ENCODE measurements at places on chromosomes 3 and 15.

DNA sequence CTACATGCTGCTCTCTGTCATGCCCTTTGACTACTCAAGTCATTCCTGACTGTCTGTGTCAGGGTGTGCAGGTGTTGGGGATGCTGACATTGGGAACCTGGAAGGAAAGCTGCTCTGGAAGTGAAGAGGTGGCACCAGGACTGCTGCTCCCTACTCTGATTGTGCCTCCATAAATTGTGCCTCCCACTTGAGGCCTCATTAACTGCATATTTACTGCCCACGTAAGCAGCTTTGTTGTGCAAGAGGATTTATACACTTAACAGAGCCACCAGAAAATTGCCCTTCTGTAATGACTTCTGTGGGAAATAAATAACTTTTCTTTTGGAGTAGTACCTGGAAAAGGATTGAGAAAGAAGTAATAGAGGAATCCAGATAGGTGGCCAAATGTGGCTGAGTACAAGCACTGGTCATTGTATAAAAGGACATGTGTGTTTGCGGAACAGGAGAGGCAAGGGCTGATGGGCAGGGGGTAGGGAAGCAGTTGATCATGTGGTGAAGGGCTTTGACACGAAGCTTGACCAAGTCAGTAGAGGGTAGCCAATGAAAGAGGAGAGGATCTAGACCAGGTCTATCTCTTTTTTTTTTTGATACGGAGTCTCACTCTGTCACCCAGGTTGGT, 24.8 kb downstream of the IL20RB start:
- no peak for DNase-seq

DNA sequence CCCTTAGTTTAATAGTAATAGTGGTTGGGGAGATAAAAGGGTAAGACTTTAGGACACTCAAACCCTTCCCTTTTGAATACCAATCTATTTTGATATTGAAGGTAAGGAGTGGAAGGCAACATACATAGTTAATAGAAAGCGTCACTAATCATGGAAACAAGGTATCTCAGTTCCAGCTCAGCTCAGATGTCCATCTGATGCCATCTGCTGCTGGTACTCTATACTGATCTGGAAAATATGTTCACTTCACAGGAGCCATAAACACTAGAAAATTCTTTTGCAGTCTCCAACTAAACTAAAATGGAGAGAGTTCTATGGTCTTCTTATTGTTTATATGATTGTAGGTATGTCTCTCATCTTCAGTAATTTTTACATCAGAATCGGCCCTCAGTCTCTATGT, 1777.1 kb downstream of the OTOL1 start:
- DNase-seq: no peak

- peak; percentile 50 for DNase-seq
Measured at GRCh38 chr15:100918690-100919480, at the start of gene LRRK1. Gene LRRK1, plus strand, starts transcription at chr15:100919357. Its CDS starts 5,276 bp downstream, at chr15:100924633.

- peak; percentile 71 for DNase-seq
Measured at GRCh38 chr3:29503958-29504357, 223.1 kb downstream of the RBMS3 start.

DNA sequence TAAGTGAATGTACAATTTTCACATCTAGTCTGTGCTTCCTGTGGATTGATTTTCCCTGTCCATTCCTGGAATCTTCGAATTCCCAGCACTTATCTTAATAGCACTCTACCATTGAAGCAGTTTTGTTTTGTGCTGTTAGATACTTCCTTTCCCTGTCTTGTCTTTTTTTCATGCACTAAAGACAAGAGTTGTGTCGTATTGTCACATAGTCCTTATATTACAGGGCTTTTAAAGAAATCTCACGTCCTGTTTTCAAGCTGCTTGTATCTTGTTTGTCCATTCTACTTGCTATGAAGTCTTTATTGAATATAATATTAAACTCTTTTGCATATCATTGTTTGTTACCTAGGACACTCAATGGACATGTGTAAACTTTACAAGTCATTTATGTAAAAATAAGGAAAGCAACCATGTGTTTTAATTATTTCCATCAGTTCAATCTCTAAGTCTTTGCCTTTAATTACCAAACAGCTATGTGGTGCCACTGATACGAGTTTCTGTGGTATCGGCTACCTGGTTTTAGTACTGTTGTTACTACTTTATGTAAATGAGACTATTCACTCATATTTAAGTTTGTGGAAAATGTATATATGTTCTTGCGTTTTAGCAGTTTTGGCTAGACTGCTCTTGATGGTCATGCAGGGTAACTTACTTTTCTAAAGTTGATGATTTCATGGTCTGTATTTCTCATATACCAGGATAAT, 10.3 kb downstream of the PIK3CA start:
- DNase-seq: no peak

DNA sequence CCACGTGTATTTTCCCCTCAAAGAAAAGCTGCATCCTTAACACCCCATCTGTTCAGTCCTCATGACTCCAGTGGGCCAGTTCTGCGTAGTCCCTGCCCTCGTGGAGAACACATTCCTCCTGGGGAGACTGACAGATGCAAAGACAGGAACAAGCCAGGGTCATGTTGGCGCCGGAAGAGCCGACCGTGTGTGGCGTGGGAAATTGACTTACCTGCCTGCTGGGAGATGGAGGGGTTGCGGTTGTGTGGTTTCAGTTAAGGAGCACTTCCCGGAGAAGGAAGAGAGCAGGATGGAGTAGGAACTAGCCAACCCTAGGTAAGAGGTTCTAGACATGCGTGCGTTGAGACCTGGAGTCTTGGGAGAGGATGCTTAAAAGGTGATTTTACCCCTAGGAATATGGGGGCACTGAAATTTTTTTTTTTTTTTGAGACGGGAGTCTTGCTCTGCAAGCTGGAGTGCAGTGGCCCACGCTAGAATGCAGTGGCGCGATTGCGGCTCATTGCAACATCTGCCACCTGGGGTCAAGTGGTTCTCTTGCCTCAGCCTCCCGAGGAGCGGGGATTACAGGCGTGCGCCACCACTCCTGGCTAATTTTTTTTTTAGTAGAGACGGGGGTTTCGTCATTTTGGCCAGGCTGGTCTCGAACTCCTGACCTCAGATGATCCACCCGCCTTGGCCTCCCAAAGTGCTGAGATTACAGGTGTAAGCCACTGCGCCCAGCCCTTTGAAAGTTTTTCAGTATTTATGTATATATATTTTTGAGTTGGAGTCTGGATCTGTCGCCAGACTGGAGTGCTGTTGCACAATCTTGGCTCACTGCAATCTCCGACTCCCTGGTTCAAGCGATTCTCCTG, 1.4 kb downstream of the VHL start:
- DNase-seq: peak; percentile 29

GRCh38 chr3:40994611-40995010, 204.7 kb upstream of the CTNNB1 start:
- no peak for DNase-seq

DNA sequence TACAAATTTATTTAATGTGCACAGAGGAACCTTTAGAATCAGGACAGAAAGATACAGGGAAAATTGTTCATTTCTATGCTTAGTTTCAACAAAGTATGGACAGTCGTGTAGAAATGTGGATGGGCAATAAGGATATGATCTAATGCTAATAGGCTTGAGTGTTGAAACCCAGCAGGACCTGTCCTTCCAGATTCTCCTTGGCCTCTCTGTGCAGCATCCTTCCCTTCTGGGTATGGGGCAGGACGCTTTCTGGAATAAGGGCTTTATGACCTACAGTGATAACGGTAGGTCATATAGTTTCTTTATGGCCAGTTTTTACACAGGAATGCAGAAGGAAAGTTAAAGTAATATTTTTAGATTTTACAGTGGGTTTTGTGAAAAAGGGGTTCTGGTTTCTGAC, 698.1 kb downstream of the SI start:
- DNase-seq: no peak

GRCh38 chr3:16066975-16067374, 107.5 kb upstream of the GALNT15 start:
- DNase-seq: peak; percentile 82

DNA sequence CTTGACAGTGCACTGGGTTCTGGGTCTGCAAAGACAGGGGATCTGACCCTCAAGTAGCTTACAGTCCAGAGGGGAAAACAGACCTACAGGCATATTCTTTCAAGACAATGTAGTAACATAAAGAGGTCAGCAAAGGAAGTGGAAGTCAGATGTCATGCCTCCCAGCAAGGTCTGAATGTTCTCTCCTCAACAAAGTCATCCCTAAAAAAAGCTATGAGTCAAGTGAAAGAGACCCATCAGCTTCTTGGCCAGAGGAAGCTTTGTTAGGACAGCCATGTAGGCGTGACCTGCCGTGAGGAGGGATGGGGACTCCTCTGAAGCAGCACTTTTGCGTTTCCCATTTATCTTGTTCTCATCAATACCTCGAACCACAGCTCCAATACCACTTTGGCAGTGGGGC, 331.6 kb upstream of the NR2F2 start:
- no peak for DNase-seq

DNA sequence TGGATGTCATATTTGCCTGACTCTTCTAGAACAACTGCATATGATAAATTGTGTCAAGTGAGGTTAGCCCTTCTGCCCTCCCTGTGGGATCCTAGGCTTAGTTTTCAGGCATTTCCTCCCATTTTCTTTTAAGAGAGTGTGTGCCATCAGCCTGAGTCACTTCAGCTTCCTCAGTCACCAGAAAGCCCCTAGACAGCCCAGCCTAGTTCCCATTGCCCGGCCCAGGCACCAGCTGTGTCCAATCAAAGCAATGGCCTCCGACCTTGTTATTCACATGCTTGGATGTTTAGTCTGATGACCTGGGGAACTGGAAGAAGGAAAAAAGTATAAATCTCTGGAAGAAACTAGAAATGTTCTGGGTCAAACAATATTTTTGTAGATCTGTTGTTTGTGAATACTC, 221.9 kb upstream of the LRIG1 start:
- DNase-seq: peak; percentile 84

- DNase-seq: no peak
Measured at GRCh38 chr3:187150599-187150998, 11.3 kb upstream of the RPL39L start.

DNA sequence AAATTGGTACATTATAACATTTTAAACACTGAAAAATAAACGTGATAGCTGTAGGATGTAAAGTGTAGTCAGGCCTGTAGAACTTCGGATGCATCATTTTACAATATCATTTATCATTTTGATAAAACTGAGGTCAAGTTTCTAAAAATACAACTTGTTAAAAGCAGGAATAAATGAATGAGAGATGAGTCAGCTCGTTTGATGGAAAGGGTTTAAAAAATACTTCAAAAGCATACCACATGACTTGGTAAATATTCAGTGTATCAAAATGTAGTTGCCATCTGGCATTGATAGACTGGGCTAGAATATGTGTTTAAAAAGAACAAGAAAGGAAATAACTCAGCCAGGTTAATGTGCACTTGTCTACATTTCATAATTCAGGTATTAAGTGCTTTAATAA, 357.0 kb downstream of the TIGIT start:
- peak; percentile 80 for DNase-seq

GRCh38 chr3:141996437-141996836, 120.0 kb downstream of the ATP1B3 start:
- no peak for DNase-seq

DNA sequence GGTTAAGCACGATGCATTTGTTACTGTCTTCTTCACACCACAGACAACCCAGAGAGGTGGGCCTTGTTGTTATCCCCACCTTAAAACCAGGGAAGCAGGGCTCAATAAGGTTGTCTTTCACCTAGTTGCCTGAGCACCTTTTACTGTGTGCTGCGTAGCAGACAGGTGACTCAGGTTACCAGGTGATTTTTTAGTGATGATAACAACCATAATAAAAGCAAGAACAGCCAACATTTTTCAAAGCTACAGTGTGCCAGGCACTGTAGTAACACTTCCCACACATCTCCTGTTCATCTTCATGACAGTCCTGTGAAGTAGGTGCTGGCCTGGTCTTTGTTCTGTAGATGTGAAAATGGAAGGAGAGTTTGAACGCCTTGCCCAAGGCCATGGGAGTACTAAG, 132.2 kb downstream of the SLC25A26 start:
- no peak for DNase-seq

DNA sequence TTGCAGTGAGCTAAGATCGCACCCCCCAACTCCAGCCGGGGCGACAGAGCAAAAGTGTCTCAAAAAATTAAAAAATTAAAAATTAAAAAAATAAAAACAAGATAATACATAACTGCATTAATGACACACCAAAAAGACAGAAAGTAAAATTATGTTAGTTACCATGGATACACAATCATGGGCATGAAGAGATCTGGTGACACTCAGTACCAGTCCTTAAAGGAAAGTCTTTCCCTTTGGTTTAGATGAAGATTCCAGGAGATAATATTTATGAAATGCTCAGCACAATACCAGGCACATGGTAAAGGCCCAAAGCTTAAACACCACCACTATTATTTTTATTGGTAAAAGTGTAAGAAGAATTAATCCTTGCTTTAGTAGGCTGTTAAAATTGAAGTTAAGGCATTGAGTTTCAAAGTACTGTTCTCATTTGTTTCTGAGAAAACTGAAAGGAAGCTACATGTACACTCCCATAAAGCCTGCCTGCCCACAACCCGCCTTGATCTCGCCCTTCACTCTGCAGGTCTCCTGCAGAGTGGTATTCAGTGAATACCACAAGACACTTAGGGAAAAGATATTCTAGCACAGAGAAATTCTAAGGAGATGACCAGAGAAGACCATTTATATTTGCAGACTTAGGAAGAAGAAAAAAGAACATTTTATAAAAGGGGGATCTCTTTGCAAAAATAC, 52.3 kb downstream of the SUCLG2 start:
- no peak for DNase-seq

DNA sequence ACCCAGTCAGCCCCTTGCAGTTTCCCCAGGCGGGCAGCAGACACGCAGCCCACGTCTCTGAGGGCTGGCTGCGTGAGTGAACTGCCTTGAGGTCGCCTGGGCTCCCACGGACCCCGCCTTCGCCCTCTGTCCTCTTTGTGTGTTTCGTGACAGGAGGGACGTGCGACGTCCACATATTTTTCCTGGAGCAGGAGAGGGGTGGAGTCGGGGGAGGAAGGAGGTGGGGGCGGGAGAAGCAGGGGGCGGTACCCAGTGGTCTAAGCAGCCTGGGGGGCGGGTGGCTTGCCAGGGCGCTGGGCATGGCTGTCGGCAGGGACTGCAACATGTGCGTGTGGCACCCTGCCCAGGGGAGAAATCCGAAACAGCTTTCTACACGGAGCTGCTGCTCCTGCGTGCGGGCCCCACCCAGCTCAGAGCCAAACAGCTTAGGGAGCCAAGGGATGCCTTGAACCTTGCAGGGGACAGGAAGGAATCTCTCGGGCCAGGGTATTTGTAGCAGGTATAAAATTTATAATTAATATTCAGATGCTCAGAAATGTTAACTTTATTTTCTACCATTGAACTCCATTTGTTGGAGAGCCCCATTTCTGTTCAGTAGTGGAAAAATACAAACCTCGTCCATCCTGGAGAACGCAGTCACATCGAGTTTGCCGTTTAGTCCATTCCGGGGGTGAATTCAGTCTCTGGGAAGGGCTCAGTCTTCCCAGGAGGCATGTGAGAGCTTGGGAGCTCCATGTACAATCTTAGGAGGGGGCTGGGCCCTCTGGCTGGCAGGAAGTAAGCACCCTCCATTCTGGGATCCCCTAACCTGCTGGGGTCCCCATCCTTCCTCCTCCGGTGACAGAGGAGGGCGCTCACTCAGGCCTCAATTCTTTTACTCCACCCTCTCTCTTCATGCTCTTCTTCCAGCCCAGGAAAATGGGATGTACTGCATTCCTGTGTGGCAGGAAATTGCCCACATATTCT, 79.1 kb upstream of the MEF2A start:
- peak; percentile 92 for DNase-seq

- DNase-seq: peak; percentile 87
Measured at GRCh38 chr3:188914552-188914951, 257.2 kb upstream of the TPRG1 start.

- peak; percentile 71 for DNase-seq
Measured at GRCh38 chr3:148861277-148861869, 3.7 kb upstream of the CPA3 start.

All from fibroblast of the aortic adventitia (primary cell).